Keratinocyte (primary cell): ENCODE measurements at places on chromosomes 4 and X.

DNA sequence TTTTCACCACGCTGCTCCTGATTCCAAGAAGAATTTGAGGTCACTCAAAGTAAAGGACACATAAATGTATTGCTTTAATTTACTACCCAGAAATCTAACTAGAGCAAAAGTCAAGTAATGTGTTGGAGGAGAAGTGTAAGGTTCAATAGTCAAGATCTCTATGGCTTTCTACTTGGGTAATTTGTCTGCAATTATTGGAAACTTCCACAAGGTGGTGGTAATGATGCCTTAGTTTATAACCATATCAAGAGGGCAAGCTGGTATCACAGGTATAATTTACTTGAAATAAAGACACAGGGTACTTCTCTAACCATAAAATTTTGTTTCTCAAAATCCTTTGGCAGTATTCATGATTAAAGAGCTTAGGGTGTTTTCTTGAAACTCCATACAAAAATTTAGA lies 10.2 kb upstream of the GRIA3 start:
- no peak for DNase-seq

GRCh38 chrX:83819304-83819703 lies 41.6 kb upstream of the CYLC1 start:
- DNase-seq, result no peak

DNA sequence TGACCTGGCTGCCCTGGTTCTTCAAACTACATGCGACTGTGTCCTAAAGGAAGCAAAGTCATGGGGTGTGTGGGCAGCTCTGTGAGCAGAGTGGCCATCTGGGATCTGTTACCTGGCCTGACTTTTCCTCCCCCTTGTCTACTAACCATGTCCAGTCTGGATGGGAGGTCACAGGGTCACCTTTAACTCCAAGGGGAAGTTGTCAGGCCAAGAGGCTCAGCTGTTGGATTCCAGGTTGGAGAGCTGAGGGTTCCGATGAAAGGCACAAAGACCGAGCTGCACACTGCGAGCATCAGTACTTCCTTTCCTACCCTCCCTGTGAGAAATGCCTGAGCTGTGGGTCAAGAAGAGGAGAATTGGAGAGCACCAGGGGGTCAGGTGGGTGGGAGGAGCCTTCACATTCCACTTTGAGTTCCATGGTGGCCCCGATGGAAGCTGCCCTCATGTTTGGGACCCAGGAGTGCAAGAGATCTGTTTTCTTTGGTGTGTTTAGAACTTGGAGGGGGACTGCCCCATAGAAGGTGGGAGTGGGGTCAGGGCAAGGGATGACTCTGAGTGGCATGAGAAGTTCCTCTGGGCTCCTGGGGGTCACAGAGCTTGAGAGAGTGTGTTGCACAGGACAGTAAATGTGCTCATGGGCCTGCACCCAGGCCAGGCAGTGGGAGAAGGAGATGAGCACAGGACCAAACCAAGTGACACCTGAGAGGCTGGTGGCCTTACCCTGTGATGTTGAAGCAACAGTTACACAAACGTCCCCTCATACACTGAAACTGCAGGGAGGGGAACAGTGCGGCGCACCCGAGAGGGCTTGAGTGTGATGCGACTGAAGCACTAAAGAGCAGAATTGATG lies 36.2 kb downstream of the RGS12 start:
- no peak for DNase-seq

DNA sequence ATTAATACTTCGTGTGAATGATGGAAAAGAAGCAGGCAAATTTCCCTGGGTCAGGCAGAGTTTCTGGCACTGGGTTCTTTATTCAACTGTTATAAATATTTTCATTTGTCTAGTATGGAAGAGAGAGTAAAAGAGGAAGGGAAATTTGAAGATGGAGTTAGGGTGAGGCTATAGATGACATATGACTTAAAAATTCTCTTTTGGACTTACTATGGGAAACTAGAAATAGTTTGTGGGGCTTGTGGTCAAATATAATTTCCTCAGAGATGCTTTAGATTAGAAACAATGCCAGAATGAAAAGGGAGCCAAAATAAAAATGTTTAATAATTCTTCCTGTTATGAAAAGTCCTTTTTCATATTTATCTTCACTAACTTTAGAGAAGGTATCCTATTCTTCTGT lies 103.2 kb downstream of the GC start:
- DNase-seq, result no peak

GRCh38 chrX:150363561-150364346 lies 637 bp downstream of the MAMLD1 start:
- no peak for DNase-seq

- peak; percentile 21 for DNase-seq
Observed at GRCh38 chr4:31518796-31519250, 798.7 kb downstream of the PCDH7 start.

GRCh38 chr4:39505581-39505980 lies 21.7 kb downstream of the UGDH start:
- no peak for DNase-seq

DNA sequence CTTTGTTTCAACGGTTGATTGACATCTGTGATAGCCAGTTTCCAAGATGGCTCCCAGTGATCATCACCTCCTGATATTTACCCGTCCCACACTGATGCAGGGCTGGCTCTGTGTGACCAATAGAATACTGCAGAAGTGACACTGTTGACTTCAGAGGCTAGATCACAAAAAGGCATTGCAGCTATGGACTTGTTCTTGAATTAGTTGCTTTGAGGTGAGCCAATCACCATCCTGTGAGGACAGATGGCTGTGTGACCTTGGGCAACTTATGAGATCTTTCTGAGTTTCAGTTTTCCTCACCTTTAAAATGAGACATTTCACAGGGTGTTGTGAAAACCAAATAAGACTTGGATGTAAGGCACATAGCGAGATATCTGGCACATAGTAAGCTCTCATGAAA lies 1.8 kb upstream of the GPR82 start:
- no peak for DNase-seq

GRCh38 chrX:47172971-47173792 lies 20.4 kb upstream of the UBA1 start:
- no peak for DNase-seq

- no peak for DNase-seq
Observed at GRCh38 chrX:13094828-13095341, 50.5 kb upstream of the FAM9C start.

DNA sequence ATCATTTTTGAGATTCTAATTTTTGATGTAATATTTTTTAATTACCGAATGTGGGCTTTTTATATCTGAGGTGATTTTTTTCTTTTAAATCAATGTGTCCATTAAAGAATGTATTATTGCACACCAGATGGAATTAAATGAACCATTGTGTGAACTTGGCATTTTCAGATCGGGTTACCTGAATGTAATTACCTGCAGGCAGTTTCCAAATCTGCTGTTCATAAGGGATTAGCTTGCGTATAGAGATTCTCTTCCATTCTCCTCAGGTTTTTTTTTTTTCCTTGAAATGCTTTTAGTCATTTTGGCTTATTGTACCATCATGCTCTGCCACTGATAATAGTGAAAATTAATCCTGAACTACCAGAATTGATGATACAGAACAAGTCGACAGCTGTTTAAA lies 511.5 kb upstream of the ATOH1 start:
- no peak for DNase-seq

- no peak for DNase-seq
Observed at GRCh38 chr4:6781561-6781960, 966 bp upstream of the KIAA0232 start.

DNA sequence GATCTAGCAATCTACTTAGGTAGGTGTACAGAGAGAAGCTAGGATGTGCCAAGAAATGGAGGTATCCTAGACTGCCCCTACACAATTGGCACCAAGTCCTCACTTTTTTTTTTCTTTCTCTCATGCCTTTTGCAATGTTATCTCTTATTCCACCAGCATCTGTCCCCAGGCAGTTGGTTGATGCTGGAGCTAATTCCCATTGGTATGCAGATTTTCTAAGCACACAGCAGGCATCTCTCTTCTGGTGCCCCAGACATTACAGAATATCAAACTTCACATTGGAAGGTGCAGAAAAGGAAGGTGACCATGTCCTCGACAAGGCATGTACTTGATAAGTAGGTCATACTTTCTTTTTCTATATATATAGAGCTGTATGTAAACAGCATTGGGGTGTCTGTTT lies 21.6 kb downstream of the LUZP4 start:
- no peak for DNase-seq

DNA sequence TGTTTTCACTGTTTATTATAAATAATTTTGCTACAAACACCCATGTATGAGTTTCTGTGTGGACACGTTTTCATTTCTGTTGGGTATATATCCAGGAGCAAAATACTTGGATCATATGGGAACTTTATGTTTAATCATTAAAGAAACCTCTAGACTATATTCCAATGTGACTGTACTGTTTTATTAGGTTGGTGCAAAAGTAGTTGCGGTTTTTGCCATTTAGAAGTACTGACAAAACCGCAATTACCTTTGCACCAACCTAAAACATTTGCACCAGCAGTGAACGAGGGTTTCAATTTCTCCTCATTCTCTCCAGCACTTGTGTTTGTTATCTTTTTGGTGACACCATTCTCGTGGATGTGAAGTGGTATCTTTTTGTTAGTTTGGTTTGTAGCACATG lies 565.0 kb downstream of the TRIML1 start:
- no peak for DNase-seq

DNA sequence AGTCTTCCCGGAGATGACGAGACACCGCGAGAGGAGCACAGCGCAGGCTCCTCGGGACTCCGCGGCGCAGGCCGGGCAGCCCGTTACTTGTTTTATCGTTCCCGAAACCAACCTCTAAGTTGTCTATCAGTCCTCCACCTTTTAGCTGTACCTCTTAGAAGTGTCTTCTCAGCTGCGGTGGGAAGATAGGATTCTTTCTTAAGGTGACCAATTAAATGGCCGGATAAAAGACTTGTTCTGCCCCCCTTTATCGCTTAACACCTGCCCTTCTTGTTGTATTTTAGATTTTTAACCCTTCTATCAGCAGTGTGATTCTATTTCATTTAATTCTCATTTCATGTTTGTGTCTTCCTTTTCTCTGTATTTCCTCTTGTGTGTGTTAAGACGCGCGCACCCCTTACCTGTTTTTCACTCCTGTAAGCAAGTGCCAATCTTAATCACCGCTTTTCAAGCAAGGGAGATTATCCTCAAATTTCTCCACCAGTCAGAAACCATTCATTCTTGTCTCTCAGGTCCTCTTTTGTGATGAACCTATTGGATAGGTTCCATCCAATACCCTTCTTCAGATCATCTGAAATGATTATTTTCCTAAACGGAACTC lies at the start of gene SLC9B2:
TSS of gene SLC9B2 (minus strand) at position 15 of the 601 bp plus-strand sequence. CDS start 9,211 bp downstream, outside the sequence.
- DNase-seq, result no peak

- peak; percentile 21 for DNase-seq
Observed at GRCh38 chr4:53476232-53477037, 99.0 kb downstream of the FIP1L1 start.

GRCh38 chr4:158621729-158622128 lies 50.0 kb downstream of the C4orf46 start:
- peak; percentile 59 for DNase-seq

GRCh38 chr4:66688674-66689073 lies 856.6 kb downstream of the CENPC start:
- DNase-seq, result no peak

DNA sequence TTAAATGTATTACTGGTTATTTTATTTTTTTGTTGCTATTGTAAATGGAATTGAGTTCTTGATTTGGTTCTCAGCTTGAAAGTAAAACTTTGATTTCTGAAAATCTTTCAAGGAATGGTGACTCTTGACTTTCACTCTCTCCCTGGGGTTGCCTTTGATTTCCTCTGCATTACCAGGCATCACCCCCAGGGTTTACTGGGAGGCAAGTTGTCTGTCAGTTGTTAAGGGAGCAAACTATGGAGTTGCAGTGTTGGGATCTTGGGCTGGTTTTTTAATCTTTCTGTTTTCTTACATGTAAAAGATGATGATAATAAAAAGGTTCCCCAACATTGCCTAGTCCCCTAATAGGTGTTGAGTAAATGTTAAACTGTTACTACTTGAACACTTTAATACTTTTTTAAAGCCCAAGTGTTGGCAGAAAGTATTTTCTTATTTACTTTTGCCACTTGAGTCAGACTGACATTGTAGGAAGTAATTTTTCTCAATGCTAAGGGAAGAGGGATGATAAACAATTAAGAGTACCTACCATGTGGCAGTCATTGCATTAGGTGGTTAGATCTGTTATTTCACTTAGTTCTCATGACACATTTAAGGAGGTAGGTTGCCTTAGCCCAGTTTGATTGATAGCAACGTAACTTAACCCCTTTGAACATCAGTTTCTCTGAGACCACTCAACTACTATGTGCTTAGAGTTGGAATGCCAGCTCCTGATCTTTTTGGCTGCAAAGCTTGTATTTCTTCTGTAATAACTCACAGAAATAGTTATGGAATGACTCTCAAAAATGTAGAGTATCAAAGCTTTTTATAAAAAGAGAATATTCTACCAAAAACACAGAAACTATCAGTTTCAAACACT lies 67.1 kb downstream of the DCLK2 start:
- no peak for DNase-seq

DNA sequence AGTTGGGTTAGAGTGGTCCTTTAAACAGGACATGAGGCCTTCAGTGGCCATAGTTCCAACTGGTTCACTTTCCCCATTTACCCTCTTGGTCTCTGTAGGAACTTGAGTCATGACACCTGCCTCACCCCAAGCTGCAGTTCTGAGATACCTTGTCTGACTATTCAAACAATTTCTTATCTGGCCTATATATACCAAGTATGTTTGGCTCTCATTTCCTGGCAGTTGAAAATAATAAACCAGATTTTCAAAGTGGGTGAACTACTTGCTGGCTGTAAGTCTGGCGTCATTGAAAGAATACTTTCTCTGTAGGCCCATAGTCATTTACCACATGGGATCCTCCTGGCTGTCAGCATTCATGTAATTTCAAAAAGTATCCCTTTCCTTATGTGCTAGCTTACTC lies 228.8 kb downstream of the SHROOM3 start:
- no peak for DNase-seq

- DNase-seq, result no peak
Observed at GRCh38 chrX:101417981-101418841, 10.2 kb downstream of the HNRNPH2 start.

DNA sequence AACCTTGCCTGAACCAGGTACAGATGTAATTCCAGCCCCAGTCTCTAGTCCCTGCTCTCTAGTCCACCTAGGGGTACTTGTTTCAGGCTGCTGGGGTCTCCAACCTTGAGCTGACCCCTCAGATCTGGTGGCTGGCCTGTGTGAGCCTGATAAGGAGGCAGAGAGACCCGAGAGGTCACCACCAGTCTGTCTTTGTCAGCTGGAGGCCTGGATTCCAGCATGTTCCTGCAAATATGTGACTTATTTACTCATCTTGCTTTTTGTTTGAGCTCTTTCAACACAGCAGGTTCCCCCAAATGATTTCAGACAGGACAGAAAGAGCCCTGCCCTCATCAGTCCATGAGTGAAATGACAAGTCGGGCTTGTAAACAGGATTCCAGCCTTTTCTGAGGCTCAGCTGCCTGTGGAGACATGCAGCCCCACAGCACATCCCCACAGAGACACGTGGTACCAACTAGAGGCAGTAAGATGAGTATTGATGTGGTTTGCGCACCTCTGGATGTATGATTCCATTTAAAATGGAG lies 37.5 kb upstream of the STK26 start:
- no peak for DNase-seq

- DNase-seq, result no peak
Observed at GRCh38 chr4:187883836-187884475, 111.6 kb upstream of the ZFP42 start.
